Activated CD4-positive, alpha-beta memory T cell treated with anti-CD3 and anti-CD28 coated beads for 36 hours (primary cell): ENCODE measurements at places on chromosomes 7 and 10.

- H3K36me3 ChIP-seq = no peaks in the 10 kb centered on the region
- no peak for DNase-seq
- peaks cover 2% of the 10 kb centered on the region for H3K27me3 ChIP-seq
- no peaks in the 10 kb centered on the region for H3K4me1 ChIP-seq
- no peak overlapping the region for H3K4me3 ChIP-seq
These were observed 93.6 kb upstream of the SDK1 start for GRCh38 chr7:3207387-3207902.

DNA sequence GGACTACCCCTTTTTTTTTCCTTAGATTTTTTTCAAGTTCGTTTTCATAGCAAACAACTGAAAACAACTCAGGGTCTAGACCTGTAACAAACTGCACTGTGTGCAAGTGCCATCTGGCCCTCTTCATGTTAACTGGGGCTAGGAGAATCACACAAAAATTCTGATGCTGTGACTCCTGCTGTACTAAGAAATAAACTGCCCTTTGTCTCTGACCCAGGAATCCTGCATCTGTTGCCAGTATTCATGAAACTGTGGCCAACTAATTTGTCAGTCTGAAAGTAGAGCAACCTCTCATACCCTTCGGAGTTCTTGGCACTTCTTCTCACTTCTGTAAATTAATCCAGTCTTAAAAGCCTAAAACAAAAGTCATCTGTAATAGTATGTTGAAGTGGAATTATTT lies 218.4 kb upstream of the PCDH15 start:
- no peak for DNase-seq
- no peak overlapping the region for H3K27ac ChIP-seq
- H3K4me1 ChIP-seq = no peaks in the 10 kb centered on the region
- no peaks in the 10 kb centered on the region for H3K27me3 ChIP-seq
- H3K36me3 ChIP-seq = no peaks in the 10 kb centered on the region

DNA sequence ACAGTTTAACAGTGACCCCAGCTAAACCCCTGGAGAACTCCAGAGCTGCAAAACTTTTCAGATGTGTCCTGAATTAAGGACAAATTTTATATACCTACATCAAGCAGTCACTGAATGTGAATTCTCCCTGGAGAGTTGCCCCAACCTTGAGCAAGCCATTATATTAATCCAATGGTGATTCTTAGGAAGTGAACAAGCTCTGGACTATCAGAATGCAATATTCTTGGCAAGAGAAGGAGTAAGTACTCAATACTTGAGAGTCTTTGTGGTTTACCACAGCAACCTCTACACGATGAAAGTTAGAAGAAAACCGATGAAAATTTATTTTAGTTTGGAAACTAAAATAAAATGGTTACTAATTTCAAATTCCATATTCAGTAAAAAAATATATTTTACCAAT lies 19.3 kb upstream of the ZNF365 start:
- DNase-seq = no peak
- H3K36me3 ChIP-seq = peaks cover 6% of the 10 kb centered on the region
- peaks cover 25% of the 10 kb centered on the region for H3K4me1 ChIP-seq
- no peak overlapping the region for H3K27ac ChIP-seq
- no peak overlapping the region for H3K4me3 ChIP-seq

- H3K4me1 ChIP-seq = peaks cover 28% of the 10 kb centered on the region
- H3K36me3 ChIP-seq = no peaks in the 10 kb centered on the region
- no peak overlapping the region for H3K4me3 ChIP-seq
- no peak for DNase-seq
- no peak overlapping the region for H3K27ac ChIP-seq
These were observed 3.1 kb upstream of the KIAA1217 start for GRCh38 chr10:24205821-24206220.

GRCh38 chr7:98687111-98687751 lies 70.1 kb downstream of the NPTX2 start:
- H3K4me3 ChIP-seq = no peak overlapping the region
- H3K36me3 ChIP-seq = no peaks in the 10 kb centered on the region
- H3K27ac ChIP-seq = no peak overlapping the region
